Activated CD8-positive, alpha-beta memory T cell treated with anti-CD3 and anti-CD28 coated beads, Interleukin-2, amount 50 U/mL, for 48 hours (primary cell): ENCODE measurements at places on chromosomes 3 and 15.

DNA sequence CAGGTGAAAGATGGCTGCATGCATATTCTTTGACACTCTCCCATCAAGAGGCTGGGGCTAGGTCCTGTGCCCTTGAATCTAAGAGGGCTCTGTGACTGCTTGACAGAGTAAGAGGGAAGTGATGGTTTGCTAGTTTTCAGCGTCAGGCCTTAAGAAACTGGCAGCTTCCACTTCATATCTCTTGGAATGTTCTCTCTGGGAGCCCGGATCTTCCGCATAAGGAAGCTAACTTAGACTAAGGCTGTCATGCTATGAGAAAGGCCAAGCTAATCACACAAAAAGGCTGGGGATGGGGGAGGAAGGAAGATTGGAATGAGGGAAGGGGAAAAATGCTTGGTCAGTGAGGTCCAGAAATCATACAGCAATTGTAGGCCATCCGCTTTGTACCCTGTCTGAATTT lies 50.0 kb downstream of the MB21D2 start:
- DNase-seq: no peak

DNA sequence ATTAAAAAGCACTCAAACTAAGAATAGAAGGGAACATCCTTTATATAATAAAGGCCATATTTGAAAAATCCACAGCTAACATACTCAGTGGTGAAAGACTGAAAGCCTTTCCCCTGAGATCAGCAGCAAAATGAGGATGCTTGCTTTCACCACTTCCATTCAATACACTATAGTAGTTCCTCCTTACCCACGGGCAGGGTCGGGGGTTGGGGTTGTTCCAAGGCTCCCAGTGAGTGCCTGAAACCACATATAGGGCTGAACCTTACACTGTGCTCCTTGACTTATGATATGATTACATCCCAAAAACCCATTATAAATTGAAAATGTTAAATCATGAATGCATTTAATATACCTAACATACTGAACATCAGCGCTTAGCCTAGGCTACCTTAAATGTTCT lies 37.7 kb downstream of the ALDH1L1 start:
- DNase-seq: no peak

GRCh38 chr3:12681943-12682390 lies 18.1 kb upstream of the RAF1 start:
- DNase-seq: no peak

- peak; percentile 13 for DNase-seq
Observed at GRCh38 chr3:126337980-126338651, 19.1 kb downstream of the KLF15 start.

- DNase-seq: peak; percentile 62
Observed at GRCh38 chr3:13654330-13655060, 105.6 kb downstream of the FBLN2 start.

DNA sequence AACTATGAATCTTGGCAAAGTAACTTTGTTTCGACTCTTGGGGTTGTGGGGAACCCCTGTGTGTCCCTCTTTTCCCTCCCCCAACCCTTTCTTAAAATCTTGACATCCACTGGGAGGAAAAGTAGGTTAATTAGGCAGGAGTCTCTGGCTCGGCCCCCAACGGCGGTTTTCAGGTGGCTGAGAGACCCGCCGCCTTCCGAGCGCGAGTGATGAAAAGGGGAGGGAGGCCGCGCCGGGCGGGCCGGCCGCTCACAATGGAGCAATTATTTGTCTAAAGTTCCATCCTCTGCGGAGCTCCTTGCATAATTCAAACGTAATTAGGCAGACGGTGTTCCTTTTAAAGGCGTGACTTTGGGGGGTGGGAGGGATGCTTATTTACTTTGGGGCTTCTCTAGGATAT lies 51.7 kb downstream of the ZIC4 start:
- no peak for DNase-seq

GRCh38 chr3:134161898-134162615 lies 88.6 kb downstream of the RYK start:
- DNase-seq: no peak

- peak; percentile 53 for DNase-seq
Observed at GRCh38 chr3:156483961-156484787, 70.7 kb downstream of the SSR3 start.

DNA sequence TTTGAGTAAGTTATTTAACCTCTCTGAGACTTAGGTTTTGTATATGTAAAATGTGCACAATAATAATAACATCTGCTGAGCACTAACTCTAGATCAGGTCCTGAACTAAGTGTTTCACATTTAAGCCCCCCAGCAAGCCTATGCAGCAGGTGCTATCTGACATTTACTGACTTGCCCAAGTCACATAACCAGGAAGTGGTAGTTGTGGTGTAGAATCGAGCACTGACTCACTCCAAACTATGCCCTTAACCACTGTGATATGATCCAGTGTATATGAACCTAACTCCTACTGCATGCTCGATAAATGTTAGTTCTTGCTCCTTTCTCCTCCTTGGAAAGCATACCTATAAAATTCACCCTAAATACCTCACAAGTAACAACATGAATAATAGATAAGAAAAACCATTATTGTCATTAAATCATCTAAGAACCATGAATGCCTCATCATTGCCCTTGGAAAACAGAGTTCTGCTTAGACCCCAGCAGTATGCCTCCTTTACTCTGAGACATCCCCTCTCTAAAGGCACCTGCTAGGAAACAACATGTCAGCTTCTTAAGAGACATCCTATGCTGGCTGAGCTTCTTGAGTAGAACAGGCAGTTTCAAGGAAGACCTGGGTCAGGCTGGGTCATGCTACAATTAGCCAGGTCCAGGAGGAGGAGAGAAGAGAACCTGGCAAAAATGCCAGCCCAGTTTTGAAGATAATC lies 3.0 kb upstream of the SHC4 start:
- no peak for DNase-seq

DNA sequence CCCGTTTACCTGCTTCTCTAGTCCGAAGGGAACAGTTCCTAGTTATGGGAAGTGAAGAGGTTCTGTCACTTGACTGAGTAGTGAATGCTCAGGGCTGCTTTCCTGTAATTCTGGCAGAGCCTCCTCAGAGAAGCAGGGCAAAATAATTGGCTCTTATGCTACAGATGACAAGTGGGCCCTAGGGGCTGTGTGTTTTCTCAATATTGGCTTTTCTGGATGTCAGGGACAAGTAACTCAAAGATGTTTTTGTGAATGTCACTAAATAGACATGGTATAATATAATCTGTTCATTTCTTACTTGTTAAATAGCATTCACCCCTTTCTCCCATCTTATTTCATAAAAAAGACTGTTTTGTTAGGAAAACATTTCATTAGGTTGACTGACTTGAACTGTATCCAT lies 40.1 kb downstream of the SGO1 start:
- no peak for DNase-seq

DNA sequence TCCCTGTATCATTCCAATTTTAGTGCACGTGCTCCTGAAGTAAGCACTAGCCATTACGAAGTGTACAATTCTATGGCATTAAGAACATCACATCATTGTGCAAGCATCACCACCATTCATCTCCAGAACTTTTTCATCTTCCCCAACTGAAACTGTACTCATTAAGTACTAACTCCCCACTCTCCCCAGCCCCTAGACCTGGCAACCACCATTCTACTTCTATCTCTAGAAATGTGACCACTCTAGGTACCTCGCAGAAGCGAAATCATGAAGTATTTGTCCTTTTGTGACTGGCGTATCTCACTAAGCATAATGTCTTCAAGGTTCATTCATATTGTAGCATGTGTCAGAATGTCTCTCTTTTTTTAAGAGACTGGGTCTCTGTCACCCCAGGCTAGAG lies 11.4 kb downstream of the PPP1R2 start:
- no peak for DNase-seq

DNA sequence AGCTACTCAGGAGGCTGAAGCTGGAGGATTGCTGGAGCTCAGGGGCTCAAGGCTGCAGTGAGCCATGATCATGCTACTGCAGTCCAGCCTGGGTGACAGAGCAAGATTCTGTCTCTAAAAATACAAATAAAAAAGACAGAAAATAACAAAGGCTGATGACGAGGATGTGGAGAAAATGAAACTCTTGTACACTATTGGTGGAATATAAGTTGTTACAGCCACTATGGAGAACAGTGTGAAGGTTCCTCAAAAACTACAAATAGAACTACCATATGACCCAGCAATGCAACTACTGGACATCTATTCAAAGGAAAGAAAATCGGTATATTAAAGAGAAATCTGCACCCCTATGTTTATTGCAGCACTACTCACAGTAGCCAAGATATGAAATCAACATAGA lies 526.7 kb upstream of the NAALADL2 start:
- no peak for DNase-seq

GRCh38 chr15:47787875-47788274 lies 70.6 kb downstream of the SEMA6D start:
- no peak for DNase-seq

DNA sequence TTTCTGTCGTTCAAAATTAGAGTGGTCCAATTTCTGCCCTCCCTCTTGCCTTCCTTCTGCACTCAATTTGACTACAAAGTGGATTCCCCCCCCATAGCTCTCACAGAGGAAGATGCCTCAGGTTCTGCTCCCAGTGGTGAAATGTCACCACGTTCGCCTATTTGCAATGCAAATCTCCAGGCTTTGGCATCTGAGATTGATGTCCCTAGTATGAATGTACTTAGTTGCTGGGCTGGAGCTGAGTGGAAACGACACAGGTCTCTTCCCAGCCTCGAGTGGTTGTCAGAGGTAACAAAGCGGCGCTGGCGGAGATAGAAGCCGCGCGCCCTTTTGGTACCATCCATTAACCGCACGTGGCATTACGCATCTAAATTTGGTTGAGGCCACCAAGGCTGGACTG lies 860.1 kb downstream of the MCTP2 start:
- DNase-seq: no peak

GRCh38 chr3:124059580-124059979 lies 67.7 kb upstream of the ROPN1 start:
- no peak for DNase-seq

- DNase-seq: no peak
Observed at GRCh38 chr3:11370191-11370590, 98.0 kb downstream of the ATG7 start.

DNA sequence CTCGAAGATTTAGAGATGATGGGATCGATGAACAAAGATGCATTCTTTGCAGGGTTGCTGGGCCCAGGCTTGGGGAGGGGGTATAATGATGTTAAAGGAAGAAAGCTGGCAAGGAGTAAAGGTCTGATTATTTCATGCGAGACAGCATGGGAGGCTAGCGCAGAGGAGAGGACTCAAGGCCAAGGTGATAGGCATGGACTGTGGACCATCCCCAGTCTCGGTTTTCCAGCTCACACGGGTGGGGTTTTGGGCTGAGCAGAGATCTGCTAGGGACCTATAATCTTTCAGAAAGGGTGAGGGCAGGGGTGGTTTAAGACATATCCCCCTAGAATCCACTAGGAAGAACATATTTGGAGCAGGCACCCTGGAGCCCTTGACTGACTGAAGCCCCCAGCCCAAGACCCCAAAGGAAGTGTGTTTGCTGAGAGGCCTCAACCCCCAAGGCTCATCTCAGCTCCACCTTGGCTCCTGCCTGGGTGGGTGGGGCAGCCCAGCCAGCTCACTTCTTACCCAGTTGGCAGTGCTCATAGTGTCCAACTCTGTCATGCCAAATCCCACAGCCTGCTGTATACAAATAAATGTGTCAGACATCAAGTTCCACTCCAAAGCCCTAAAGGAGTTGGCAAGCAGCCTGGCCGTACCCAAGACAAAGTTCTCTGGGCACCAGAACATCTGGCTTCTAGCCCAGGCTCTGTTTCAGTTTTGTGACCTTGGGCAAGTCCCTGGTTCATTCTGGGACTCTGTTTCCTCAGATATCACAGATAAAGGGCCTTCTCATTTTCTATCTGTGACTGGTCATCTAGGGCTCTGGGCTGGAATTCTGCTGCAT lies 17.9 kb downstream of the ACSBG1 start:
- no peak for DNase-seq

GRCh38 chr15:79004336-79004735 lies 59.5 kb upstream of the CTSH start:
- DNase-seq: no peak

- no peak for DNase-seq
Observed at GRCh38 chr3:136343873-136344555, 93.9 kb downstream of the PCCB start.

DNA sequence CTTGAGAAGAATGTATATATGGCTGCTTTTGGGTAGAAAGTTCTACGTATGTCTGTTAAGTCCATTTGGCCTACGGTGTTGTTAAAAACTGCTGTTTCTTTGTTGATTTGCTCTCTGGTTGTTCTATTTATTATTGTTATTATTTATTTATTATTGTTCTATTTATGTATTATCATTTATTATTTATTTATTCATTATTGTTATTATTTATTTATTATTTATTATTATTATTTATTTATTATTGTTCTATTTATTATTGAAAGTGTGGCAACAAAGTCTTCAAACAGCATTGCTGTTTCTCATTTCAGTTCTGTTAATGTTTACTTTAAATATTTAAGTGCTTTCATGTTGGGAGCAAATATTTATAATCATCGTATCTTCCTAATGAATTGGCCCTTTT lies 66.7 kb downstream of the SI start:
- DNase-seq: no peak

DNA sequence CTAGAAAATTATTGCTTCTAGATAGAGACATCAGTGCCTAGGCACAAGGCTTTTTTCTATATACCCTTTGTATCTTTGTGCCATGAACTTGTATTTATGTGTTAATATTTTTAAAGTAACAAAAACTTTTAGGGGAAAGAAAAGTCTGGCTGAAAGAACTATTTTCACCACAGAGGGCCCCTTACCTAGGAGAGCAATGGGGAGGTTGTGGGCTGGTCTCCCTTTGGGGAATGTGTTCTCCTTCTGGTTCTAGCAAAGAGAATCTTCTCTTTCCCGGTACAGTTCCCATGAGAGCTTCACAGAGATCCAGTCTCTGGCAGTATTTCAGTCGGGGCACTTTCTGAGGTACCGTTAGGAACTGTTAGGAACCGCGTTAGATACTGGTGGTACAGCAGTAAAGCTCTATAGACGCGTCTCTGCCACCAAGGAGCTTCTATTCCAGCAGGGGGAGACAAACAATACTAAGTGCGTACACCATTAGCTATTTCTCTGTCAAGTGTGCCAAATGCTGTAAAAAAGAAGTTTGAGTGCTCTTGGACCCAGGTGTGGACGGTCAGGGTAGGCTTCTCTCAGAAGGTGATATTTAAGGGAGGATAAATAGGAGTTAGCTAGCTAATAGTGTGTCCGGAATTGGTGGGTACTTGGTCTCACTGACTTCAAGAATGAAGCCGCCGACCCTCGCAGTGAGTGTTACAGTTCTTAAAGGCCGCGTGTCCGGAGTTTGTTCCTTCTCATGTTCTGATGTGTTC lies 4.6 kb upstream of the EPB42 start:
- DNase-seq: no peak

DNA sequence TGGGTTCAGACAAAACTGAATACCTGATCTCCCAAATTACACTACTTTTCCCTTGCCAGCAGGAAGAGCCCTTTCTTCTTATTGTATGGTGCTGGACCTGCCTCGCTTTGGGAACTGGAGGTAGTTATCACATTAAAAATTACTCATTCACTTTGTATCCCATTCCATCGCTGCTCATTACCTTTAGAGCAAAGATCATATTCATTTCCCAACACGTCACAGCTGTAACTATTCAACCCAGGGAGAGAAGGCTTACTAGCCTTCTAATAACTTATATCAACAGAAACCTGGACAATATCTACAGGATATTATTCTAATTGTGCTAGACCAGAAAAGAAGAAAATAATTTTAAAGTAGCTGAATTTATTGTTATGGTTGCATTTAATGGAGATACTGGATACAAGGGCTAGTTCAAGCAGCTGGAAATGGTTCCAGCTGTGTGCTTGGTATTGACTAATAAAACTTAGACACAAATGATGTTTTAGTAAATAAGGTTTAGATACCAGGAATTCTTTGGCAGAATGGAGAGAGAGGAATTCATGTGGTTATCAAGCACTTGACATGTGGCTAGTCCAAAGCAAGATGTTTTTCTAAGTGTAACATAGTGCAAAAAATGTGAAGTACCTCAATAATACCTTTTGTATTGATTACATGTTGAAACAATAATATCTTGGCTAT lies 656.3 kb downstream of the ROBO1 start:
- no peak for DNase-seq
